ENCODE measurements at places on chromosomes 2 and 18.

DNA sequence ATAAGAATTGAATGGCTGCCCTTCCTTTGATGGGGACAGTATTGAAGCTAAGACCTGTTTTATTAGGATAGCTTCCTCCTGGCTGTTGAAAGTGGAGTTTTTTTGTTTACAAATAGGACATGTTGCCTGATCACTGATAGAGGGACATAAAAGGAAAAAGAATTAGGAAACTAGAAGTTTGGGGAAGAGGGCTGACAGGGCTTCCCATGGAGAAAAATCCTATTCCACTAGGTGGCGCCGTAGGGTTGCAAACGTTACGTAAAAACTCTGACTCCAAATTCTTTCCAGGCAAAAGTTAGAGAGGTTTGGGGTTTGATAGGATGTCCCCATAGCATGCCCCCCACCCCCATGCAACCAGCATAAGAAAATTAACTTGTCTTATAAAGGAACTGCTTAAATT lies 11.1 kb upstream of the RBFA start:
- peak; percentile 12 for DNase-seq

DNA sequence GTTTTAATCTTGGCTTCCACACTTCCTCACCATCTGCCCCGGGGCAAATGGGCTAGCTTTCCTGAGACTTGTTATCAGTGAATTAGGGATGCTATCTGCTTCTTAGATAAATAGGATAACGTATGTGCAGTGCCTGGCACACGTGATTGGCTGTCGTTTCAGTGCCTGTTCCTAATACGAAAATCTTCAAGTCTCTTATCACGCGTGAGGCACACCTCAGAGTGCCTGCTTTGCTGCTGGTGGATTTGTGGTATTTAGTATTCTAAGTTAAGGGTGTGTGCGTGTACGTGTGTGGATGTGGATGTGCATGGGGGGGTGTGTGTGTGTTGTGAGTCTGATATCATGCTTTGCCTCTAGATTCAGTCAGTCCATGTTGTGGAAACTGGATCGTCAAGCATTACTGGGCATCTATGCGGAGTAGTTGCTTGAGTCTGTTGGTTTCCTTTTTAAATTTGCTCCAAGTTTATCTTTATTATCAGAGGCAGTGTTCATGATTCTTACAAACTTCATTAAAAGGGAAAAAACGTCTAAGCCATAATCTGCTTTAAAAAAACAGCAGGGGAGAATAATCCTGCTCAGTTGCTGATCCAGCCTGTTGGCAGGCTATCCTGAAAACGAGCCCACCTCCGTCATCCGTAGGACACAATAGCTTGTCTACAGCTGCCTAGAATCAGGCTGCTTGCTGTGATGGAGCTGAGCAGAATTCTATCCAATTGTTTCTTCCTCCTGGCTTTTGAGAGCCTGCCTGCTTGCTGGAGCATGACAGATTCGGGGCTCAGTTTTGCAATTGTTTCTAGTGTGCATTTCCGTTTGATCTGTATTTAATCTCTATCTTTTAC lies 6.6 kb downstream of the SH3RF3 start:
- DNase-seq, result no peak

GRCh38 chr2:10045561-10046355 lies 2.4 kb downstream of the KLF11 start:
- no peak for DNase-seq

GRCh38 chr18:63155169-63155852 lies 164.3 kb downstream of the BCL2 start:
- DNase-seq, result peak; percentile 44

DNA sequence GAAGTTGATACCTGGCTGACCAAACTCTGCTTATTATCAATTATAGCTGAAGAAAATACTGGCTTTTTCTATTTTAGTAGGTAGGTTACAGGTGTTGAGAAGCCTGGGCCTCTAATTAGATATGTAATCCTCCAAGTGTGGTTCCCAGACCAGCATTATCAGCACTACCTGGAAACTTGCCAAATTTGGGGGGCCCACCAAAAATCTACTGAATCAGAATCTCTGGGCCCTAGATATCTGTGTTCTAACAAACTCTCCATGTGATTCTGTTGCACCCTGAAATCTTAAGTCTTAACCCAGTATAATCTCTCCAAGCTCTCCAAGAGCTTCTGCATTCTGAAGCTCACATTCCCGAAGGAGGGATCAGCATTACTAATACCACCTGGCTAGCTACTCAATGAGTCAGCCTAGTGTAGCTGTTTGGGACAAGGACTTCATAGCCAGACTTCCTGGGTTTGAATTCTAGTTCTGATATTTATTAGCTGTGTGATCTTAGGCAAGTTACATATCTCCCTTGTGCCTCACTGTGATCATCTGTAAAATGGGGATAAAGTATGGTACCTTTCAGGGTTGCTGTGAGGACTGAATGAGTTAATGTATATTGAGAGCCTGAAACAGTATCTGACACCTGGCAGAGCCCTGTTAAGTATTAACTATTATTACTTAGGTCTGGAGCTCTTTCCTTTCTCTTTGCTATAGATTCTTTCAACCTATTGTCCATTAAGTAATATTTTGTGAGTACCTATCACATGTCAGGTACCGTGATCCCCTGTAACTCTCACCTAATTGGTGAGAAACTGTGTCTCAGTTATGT lies 94.1 kb upstream of the CD302 start:
- DNase-seq, result peak; percentile 84

DNA sequence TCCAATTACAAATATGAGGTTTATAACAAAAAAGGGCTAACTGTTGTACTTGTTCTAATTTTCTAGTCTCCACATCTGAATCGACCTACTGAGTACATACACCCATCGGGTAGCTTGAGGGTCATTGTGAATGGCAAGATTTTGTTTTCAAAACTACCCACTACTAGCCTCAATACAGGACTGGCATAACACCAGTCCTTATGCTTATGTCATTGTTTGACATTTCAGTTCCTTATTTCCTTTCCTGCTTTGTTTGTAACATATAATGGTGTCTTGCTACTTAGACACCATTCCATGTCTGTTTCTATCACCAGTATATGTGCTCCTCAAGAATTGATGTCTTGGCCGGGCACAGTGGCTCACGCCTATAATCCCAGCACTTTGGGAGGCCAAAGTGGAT lies 86.0 kb downstream of the EPHA4 start:
- DNase-seq, result no peak

- no peak for DNase-seq
Measured at GRCh38 chr2:64914735-64915509, 74.3 kb upstream of the SLC1A4 start.

GRCh38 chr18:22974001-22974400 lies 40.9 kb downstream of the RBBP8 start:
- DNase-seq, result no peak

GRCh38 chr2:159153063-159153462 lies 133.4 kb downstream of the WDSUB1 start:
- DNase-seq, result peak; percentile 41

GRCh38 chr2:160613466-160614153 lies 120.0 kb upstream of the RBMS1 start:
- DNase-seq, result peak; percentile 77

- DNase-seq, result no peak
Measured at GRCh38 chr18:5444847-5445246, 99.0 kb downstream of the EPB41L3 start.

GRCh38 chr2:74886251-74886650 lies 52.3 kb downstream of the HK2 start:
- no peak for DNase-seq

DNA sequence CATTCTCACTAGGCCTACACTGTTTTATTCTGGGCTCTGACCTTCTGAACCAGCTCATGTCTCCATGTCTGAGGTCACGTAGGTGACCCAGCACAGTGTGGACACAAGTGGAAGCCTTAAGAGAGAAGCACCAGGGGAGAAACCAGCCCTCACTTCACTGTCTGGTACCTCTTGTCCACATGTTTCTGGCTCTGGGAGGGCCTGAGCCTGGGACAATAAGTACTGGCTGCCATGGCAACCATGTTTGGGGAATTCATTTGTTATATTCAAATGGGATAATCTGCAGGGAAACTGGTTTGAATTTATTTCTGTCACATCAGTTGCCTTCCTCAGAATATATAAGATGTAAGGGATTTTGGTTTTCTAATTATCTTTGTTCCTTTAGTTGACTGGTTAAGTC lies 23.3 kb downstream of the MYO3B start:
- DNase-seq, result no peak

DNA sequence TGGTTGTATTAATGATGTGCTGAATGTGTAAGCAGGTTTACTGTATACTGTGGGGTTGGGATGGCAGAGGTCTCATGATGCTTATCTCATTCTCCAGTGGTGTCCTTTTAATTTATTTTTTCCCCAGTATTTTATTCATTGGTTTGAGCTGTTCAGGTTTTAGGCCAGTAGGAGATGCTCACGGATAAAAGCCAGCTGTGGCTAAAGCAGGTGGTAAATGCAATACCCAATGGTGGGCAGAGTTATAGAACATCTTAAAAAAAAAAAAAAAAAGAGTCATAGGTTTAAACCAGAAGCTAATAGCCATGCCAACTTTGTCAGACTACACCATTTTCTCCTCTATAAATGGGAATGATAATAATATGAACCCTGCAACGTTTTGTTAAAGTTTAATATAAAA lies 57.8 kb upstream of the NEUROD1 start:
- peak; percentile 10 for DNase-seq

DNA sequence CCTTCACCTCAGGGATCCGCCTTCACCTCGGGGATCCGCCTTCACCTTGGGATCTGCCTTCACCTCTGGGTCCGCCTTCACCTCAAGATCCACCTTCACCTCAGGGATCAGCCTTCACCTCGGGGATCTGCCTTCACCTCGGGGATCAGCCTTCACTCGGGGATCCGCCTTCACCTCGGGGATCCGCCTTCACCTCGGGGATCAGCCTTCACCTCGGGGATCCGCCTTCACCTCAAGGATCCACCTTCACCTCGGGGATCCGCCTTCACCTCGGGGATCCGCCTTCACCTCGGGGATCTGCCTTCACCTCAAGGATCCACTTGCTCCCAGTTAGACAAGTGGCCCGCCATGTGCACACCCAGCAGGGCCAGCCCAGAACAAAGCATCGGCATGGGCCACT lies 7.3 kb downstream of the KIF1A start:
- no peak for DNase-seq

DNA sequence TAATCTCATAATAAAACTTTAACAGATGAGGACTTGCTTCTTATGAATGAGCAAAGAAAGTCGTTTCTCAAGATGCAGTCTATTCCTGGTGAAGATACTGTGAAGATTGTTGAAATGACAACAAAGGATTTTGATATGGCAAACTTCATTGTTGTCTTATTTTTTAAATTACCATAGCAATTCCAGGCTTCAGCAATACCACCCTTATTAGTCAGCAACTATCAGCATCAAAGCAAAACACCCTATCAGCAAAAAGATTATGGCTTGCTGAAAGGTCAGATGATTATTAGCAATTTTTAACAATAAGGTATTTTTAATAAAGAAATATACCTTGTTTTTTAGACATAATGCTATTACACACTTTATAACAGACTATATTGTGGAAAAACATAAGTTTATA lies 88.3 kb downstream of the COL5A2 start:
- DNase-seq, result no peak

DNA sequence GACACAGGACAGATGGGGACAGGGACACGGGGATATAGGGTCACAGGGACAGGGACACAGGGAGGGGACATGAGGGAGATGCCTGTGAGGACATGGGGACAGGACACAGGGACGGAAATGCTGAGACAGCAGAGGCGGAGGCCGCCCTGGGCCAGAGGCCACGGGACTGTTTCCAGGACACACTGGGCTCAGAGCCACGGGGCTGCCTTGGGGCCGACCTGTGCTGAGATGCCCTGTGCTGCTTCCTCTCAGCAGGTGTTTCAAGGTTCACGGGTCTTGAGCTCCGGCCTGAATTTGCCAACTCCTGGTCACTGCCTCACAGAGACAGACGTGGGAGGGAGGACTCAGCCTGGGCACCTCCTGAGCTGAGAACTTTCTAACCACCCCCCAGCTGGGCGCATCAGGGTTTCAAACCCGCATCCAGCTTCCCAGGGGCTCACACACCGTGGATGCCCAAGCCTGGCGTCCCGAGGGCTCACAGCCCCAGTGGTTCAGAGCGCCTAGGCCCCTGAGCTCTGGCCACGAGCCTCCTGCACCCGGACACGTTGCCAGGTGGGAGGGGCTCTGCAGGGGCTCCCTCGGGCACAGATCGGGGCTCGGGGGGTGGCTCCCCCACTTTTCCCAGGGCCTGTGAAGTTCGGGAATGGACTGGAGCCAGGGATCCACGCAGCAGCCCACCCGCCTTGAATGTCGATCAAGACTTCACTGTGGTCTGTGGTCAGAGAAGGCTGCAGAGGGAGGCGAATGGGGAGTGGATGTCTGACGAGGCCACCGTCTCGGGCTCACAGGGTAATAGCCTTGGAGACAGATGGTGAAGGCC lies 64.1 kb downstream of the SLC66A2 start:
- DNase-seq, result no peak

GRCh38 chr2:156601855-156602551 lies 165.8 kb downstream of the GPD2 start:
- DNase-seq, result no peak

GRCh38 chr18:36947820-36948348 lies 119.0 kb downstream of the KIAA1328 start:
- peak; percentile 84 for DNase-seq

DNA sequence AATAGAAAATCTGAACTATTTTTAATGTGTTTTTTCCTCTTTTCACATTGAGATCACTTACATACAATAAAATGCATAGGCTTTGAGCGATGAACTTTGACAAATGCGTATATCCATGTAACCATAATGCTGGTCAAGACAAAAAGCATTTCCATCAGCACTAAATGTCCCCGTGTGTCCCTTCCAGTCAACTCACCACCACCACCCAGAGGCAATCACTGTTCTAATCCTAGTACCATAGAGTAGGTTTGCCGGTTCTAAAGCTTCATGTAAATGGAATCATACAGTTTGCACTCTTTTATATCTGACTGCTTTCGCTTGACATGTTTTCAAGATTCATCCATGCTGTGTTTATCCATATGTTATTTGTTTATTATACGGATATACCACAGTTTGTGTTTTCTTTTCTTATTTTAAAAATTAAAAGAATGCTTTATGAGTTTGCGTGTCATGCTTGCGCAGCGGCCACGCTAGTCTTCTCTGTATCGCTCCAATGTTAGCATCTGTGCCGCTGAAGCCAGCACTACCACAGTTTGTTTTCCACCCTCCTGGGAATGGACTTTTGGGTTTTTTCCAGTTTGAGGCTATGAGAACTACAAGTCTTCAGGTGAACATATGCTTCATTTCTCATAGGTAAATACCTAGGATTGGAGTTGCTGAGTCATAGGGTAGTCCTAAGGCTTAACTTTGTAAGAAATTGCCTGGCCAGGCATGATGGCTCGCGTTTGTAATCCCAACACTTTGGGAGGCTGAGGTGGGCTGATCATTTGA lies 197.5 kb upstream of the CHAC2 start:
- DNase-seq, result peak; percentile 50

GRCh38 chr18:36828157-36828629 lies 609 bp downstream of the TPGS2 start:
- DNase-seq, result peak; percentile 60

DNA sequence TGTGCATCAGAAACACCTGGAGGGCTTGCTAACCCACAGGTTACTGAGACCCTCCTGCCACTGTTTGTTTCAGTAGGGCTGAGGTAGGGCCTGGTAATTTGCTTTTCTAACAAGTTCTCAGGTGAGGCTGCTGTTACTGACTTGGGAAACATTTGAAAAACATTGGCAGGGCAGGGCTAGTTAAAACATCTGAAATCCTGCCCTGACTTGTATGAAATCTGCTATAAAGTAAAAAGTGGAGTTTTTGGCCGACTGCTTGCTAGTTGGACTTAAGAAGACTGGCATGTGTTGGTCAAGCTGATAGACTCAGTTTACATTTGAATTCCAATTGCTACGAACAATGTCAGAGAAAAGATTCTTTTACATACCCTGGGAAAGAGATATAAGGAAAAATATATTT lies 111.6 kb upstream of the DLX2 start:
- peak; percentile 90 for DNase-seq

GRCh38 chr2:196077821-196078220 lies 9.2 kb upstream of the DNAH7 start:
- DNase-seq, result no peak

All from epithelial cell of esophagus (primary cell).